ENCODE measurements at places on chromosomes 3 and 15. TPM values are rescaled to one million over a fixed set of nuclear protein-coding genes. Genes with fewer than 3 reads are reported as not detected.

Gene GOLGA6D
- not detected for total RNA-seq

Gene RHOV
- not detected for total RNA-seq

Gene LRRC28
- total RNA-seq, result 17.5 TPM

Gene GOLGA8H
- total RNA-seq, result not detected

Gene NUTM1
- total RNA-seq, result not detected

Gene TTC14
- total RNA-seq, result 23.1 TPM

Gene FBXW12
- total RNA-seq, result not detected

Gene CKMT1B
- total RNA-seq, result not detected

Gene PARP15
- total RNA-seq, result not detected

Gene PLA2G4E
- not detected for total RNA-seq
